GDM1 (cell line): ENCODE measurements at places on chromosomes 7 and 10.

DNA sequence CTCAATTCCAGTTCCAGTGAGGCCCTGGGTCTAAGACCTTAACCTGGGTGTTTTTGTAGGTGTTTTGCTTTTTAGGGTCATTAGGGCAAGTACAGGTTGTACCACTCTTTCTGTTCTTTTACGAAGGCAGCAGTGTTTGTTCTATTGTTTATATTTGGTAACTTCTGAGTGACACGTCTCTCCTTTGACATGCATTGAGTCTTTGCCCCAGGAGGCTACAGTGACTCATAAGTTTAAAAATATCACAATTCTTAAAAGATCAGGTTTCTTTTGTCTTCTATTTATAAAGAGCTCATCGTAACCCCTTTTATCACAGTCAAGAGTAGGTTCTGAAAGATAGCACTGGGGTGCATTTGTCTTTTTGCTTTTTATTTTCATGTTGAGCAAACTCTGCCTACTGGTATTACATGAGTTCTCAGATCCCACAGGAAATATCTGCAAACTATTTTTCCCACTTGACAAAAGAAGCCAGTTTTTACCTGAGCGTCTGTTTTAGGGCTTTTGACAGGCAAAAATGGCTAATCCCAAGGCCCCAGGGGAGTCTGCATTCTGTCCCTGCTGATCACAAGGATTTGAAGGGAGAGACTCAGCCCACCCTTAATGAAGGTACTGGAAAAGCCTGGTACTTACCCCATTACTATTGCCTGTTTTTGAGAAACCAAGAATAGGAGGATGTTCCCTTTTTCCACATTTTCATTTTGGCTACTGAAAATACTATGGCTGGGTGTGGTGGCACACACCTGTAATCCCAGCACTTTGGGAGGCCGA, 7.9 kb downstream of the NUDT13 start:
- DNase-seq: no peak

- DNase-seq: no peak
Observed at GRCh38 chr7:73919694-73920375, 58.9 kb downstream of the TMEM270 start.

DNA sequence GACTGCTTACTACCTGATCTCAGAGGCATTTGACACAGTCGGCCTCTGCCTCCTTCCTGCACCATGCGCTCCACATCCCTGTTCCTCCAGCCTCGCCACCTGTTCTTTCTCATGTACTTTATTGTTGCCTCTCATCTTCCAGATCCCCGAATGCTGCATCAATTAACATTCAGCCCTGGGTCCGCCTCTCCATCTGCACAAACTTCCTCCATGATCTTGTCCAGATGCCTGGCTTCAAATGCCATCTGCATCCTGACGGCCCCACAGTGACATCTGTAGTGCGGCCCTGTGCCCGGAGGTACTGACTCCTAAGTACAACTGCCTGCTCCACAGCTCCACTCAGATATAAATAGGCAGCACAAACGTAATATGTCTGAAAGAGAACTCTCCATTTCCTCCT, 51.2 kb upstream of the STK17A start:
- no peak for DNase-seq

- DNase-seq: no peak
Observed at GRCh38 chr7:148661471-148661870, 37.2 kb upstream of the CUL1 start.

DNA sequence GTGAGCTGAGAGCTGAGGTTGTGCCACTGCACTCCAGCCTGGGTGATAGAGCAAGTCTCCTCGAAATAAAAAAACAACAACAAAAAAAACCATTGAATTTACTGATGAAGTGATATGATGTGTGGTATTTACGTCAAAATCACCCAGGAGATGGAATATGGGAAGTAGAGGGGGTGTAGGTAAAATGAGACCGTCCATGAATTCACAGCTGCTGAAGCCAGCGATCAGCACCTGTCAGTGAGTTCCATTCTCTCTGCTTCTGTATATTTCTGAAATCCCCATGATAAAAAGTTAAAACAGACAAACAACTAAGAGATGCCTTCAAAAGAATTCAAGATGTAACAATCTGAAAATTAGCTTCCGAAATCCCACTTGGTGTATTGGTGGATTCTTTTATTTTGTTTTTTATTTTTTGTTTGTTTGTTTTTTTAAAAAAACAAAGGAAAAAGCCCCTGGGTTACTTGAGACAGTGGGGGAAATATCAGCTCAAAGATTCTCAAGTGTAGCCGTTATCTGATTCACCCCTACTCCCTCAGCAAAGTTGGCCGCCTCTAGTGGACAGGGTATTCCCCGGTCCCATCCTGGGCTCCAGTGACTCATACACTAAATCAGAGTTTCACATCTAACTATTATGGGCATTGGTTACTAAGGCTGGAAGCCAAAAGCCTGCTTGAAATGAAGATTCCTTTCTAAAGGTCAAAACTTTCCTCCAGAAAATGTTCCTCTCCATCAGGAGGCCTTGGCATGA, 76.4 kb downstream of the MAP3K8 start:
- DNase-seq: no peak

GRCh38 chr7:584122-584465, 64.4 kb upstream of the PDGFA start:
- DNase-seq: peak; percentile 71

GRCh38 chr7:46932676-46933424, 649.1 kb downstream of the TNS3 start:
- no peak for DNase-seq

- no peak for DNase-seq
Observed at GRCh38 chr10:34808801-34809745, 6.0 kb downstream of the PARD3 start.

GRCh38 chr10:93790439-93790838, 32.7 kb downstream of the LGI1 start:
- no peak for DNase-seq

DNA sequence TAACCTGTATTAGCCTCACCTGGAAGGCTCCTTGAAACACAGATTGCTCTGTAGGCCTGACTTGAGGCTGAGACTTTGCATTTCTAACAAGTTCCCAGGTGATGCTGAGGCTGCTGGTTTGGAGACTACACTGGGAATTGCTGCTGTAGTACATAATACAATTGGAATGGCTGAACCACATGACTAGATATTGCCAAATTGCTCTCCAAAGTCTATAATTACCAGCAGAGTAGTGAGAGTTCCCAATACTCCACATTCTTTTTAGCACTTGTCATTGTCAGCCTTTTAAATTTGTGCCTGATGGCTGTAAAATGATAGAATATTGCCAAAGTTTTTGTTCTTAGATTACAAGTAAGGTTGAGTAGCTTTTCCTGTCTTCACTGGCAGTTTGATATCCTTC, 39.9 kb downstream of the PLEKHA8 start:
- DNase-seq: no peak

DNA sequence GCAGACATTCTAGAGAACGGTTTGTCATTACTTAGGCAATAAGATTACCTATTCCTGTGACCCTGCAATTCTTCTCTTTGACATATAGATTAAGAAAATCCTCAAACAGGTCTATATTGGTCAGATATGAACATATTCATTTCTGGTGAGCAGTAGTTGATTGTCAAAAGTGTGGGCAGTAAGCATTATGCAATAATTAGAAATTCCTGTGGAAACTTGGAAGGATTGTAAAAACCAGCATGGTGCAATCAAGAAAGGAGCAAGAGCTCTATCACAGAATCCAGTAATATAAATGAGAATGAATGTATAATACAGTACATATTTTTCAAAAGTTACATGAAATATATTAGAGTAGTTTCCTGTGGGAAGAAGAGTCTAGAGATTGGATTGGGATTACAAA, 406.5 kb downstream of the SUGCT start:
- DNase-seq: no peak

GRCh38 chr7:149872419-149873073, 1.2 kb upstream of the ATP6V0E2 start:
- DNase-seq: no peak

DNA sequence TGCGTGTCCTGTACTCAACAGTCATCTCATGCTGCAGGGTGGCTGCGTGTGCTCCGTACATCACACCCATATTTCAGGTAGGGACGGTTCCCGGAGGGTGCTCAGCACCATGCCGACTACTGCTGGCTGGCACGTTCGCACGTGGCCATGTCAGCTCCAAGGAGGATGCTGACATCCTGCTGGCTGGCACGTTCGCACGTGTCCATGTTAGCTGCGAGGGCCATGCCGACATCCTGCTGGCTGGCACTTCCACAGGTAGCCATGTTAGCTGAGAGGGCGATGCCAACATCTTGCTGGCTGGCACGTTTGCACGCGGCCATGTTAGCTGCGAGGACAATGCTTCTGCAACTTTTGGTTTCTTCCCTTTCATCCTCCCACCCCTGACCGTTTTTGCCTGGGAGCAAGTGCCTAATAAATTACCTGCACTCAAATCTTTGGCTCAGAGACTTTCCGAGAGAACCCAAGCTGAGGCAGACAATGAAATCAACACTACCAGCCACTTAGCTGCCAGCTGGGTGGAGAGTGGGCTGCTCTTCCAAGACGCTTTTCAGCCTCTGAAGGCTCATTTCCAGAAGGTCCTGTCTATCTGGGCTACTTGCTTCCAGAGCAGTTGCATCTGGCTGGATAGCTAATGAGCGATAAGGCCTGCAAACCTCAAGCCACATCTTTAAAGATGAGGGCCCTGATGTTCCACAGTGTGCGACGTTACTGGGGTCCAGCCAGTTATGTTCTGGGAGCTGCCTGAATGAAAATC, 104.6 kb downstream of the WDR37 start:
- no peak for DNase-seq

GRCh38 chr7:135706038-135706742, 21.8 kb downstream of the SLC13A4 start:
- DNase-seq: no peak

- no peak for DNase-seq
Observed at GRCh38 chr7:12234334-12234865, 23.3 kb downstream of the TMEM106B start.

DNA sequence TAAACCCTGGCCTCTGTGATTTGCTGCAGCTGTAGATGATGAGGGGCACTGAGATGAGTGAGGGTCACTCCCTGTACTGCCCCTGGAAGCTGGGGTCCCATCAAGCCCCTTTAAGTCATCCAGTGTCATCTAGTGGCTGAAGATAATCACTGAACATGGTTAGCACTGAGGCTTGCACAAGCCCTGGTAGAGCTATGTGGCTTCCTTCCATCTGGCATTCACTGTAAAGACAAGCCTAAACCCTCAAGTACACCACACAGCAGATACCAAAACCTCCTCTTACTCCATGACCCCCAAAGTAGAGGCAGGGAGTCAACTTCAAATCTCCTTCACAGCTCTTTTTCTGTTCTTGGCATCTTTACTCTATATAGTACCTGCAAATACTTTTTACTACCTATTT, 72.7 kb upstream of the MRLN start:
- no peak for DNase-seq
